Sigmoid colon (tissue), 7 donors: ENCODE measurements at places on chromosomes 5 and 9. TPM values are rescaled to one million over a fixed set of nuclear protein-coding genes. Genes with fewer than 3 reads are reported as not detected.

GRCh38 chr5:59766427-59767210 lies 126.9 kb downstream of the PDE4D start:
- H3K27ac ChIP-seq: peak overlapping the region; percentile 85
- no peaks in the 10 kb centered on the region for H3K36me3 ChIP-seq
- H3K4me1 ChIP-seq: no peaks in the 10 kb centered on the region
- DNase-seq: peak; percentile 85
- H3K4me3 ChIP-seq: peak overlapping the region; percentile 60

GRCh38 chr5:33781286-33781685 lies 110.5 kb downstream of the ADAMTS12 start:
- DNase-seq: peak; percentile 64
- H3K4me3 ChIP-seq: no peak overlapping the region
- no peaks in the 10 kb centered on the region for H3K27me3 ChIP-seq
- H3K4me1 ChIP-seq: no peaks in the 10 kb centered on the region
- H3K36me3 ChIP-seq: no peaks in the 10 kb centered on the region
- no peak overlapping the region for H3K27ac ChIP-seq

- peak overlapping the region; percentile 95 for H3K27ac ChIP-seq
- no peaks in the 10 kb centered on the region for H3K36me3 ChIP-seq
- no peaks in the 10 kb centered on the region for H3K4me1 ChIP-seq
- H3K27me3 ChIP-seq: no peaks in the 10 kb centered on the region
- no peak for DNase-seq
Measured at GRCh38 chr9:99905833-99906402, 536 bp upstream of the STX17 start.

The INSL4 gene
- total RNA-seq: not detected

The BSPRY gene
- total RNA-seq: 0.36 TPM

- peak; percentile 62 for DNase-seq
- no peaks in the 10 kb centered on the region for H3K27me3 ChIP-seq
- peaks cover 5% of the 10 kb centered on the region for H3K36me3 ChIP-seq
- H3K4me3 ChIP-seq: no peak overlapping the region
- peaks cover 34% of the 10 kb centered on the region for H3K4me1 ChIP-seq
Measured at GRCh38 chr9:95107976-95108375, 209.5 kb downstream of the FANCC start.

The MLANA gene
- total RNA-seq: not detected

GRCh38 chr5:17169507-17169906 lies 47.9 kb upstream of the BASP1 start:
- no peak for DNase-seq
- no peak overlapping the region for H3K27ac ChIP-seq
- H3K36me3 ChIP-seq: no peaks in the 10 kb centered on the region
- H3K4me3 ChIP-seq: no peak overlapping the region
- H3K4me1 ChIP-seq: no peaks in the 10 kb centered on the region

DNA sequence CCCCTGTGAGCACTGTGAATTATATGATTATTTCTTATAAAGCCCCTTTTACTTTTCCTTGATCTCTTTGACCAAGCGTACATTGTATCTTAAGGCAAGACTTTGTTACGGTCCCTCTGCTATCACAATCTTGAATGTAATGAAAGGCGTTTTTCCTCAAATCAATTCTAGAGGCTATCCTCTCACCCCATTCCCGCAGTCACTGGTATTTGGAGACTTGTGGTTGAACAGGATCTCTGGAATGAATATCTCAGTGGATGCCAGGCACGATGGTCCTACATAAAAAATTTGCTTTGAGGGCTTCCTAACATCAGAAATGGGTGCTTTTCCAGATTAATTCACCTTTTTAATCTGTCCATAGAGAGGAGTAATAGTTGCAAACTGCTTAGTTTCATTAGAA lies 151.4 kb upstream of the PAPPA start:
- no peak for DNase-seq
- no peaks in the 10 kb centered on the region for H3K36me3 ChIP-seq

GRCh38 chr9:127122176-127123063 lies at the start of gene ANGPTL2:
ANGPTL2 (minus strand) TSS chr9:127122635; CDS start chr9:127108731, 13,904 bp downstream.
- H3K36me3 ChIP-seq: peaks cover 4% of the 10 kb centered on the region
- H3K4me1 ChIP-seq: peaks cover 66% of the 10 kb centered on the region
- H3K4me3 ChIP-seq: peak within 1 kb of the TSS; percentile 80

GRCh38 chr5:67287510-67288268 lies 91.1 kb upstream of the CD180 start:
- H3K27me3 ChIP-seq: no peaks in the 10 kb centered on the region
- H3K4me1 ChIP-seq: peaks cover 59% of the 10 kb centered on the region
- H3K27ac ChIP-seq: peak overlapping the region; percentile 25
- no peak for DNase-seq

The COL5A1 gene
- 36.0 TPM for total RNA-seq

The FBP1 gene
- 2.2 TPM for total RNA-seq

The NOXA1 gene
- total RNA-seq: 3.3 TPM

DNA sequence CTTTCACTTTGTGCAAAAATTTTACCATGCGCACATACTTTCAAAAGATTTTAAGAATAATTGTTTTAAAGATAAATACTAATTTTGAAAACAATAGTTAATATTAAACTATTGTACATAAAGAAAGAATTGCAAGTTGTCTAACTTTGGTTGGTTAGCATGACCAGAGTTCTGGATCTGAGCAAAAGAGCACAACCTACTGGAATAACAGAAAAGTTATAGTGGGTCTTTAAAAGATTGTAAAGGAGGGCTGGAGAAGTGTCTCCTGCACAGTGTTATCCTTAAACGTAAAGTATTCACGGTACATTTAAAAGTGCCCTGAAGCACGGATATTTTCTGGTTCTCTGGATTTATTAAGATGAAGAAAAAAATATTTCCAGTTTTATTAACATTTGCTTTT lies 70.6 kb downstream of the GLIS3 start:
- DNase-seq: no peak
- no peaks in the 10 kb centered on the region for H3K36me3 ChIP-seq
- no peaks in the 10 kb centered on the region for H3K27me3 ChIP-seq
- H3K27ac ChIP-seq: no peak overlapping the region
- H3K4me3 ChIP-seq: no peak overlapping the region

DNA sequence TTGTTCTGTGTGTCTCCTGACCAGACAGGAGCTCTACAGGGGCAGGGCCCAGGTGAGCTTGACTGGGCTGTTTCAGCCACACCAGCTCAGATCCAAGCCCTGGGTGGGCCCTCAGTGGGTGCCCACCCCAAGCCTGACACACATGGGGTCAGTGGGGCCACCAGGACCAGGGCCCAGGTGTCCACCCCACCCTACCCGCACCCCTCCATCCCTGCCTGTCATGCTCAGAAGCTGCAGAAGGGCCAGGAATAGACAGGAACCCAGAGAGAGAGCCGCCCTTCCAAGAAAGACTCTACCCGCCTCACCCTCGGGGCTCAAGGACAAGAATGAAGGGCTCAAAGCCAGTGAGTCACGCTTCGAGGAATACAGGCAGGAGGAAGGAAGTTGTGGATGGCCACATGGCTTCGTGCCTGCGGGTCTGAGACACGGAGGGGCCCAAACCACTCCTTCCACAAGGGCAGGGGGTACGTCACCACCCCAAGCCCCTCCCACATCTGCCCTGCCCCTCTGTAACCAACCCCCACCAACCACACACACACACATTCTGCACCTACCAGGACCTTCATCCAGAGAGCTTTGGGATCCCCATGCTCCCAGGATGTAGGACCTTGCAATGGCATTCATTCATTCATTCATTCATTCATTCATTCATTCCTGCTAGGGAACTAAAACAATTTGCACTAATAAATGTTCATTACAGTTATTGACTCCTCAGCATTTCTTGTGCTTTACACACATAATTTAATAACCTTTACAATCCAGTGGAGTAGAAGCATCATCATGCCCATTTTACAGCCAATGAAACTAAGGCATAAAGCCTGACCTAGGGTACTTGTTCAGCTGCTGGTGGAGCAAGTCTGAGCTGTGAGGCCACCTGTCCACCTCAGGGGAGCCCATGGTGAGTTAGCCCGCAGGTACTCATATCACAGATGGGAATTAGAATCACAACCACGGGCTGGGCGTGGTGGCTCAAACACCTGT lies 55.9 kb upstream of the STXBP1 start:
- H3K36me3 ChIP-seq: no peaks in the 10 kb centered on the region
- DNase-seq: peak; percentile 89
- no peaks in the 10 kb centered on the region for H3K27me3 ChIP-seq
- H3K4me3 ChIP-seq: no peak overlapping the region
- H3K27ac ChIP-seq: peak overlapping the region; percentile 75

DNA sequence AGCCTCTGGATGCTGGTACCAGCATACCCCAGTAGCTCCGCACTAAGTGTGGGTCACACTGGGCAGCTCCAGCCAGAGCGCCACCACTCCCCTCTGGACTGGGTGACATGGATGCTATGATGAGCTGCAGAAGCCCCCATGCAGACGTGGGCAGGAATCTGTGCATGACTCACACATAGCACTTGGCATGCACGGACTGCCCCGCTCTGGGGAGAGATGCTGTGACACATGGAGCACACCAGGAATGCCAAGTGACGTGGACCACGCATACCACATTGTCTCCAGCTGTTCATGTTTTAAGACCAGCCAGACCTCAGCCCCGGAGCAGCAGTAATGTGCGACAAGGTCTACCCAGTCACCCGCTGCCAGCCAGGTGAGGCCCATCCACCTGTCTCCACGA lies 64.1 kb downstream of the SEMA4D start:
- no peak overlapping the region for H3K27ac ChIP-seq
- H3K4me1 ChIP-seq: no peaks in the 10 kb centered on the region
- no peak overlapping the region for H3K4me3 ChIP-seq
- H3K27me3 ChIP-seq: no peaks in the 10 kb centered on the region

DNA sequence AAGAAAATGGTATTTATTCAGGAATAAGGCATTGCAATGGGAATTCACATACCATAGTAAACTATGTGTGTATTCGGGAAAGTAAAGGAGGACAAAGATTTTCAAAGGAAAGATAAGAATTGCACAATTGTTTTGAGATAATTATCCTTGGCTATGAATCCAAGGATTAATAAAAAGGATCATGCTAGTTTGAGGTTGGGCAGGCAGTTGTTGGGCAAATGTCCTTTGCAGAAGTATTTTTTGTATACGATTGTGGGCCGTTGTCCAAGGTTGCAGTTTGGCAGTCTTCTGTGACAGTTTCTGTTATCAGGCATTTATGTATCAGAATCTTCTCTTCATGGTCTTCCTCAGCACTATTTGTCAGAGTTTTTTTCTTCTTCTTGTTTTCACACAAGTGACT lies 10.6 kb upstream of the UBAP2 start:
- no peak overlapping the region for H3K4me3 ChIP-seq
- no peaks in the 10 kb centered on the region for H3K4me1 ChIP-seq
- no peaks in the 10 kb centered on the region for H3K27me3 ChIP-seq
- H3K36me3 ChIP-seq: no peaks in the 10 kb centered on the region
- DNase-seq: peak; percentile 9

- H3K27ac ChIP-seq: no peak overlapping the region
- H3K4me1 ChIP-seq: peaks cover 2% of the 10 kb centered on the region
- no peaks in the 10 kb centered on the region for H3K27me3 ChIP-seq
- H3K36me3 ChIP-seq: no peaks in the 10 kb centered on the region
- no peak for DNase-seq
- no peak overlapping the region for H3K4me3 ChIP-seq
Measured at GRCh38 chr5:172163346-172163745, 24.7 kb downstream of the STK10 start.

- peaks cover 29% of the 10 kb centered on the region for H3K4me1 ChIP-seq
- no peaks in the 10 kb centered on the region for H3K36me3 ChIP-seq
- H3K27me3 ChIP-seq: no peaks in the 10 kb centered on the region
- no peak overlapping the region for H3K4me3 ChIP-seq
- no peak overlapping the region for H3K27ac ChIP-seq
- no peak for DNase-seq
Measured at GRCh38 chr9:106960258-106960657, 97.3 kb downstream of the ZNF462 start.

DNA sequence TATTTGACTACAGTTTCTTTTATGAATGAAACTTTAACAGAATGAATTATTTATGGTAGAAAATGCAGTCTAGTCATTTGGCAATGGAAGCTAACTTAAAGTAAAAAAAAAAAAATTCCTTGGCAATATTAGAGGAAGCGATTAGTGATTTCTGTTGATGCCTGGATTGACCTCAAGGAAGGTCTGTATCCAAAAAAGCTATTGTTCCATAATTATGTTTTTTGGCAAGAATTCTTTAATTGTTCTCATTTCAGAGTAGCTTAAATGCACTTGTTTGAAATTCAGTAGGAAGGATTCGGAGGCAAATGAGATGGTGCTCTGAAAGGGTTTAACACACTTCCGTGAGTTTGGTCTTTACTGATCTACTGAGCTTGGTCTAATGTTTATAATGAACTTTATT lies 61.8 kb downstream of the ITGA1 start:
- DNase-seq: no peak
- peak overlapping the region; percentile 16 for H3K27ac ChIP-seq
- H3K4me1 ChIP-seq: peaks cover 46% of the 10 kb centered on the region
- H3K36me3 ChIP-seq: no peaks in the 10 kb centered on the region

The TCERG1 gene
- 60.3 TPM for total RNA-seq

The CXXC5 gene
- 17.1 TPM for total RNA-seq

DNA sequence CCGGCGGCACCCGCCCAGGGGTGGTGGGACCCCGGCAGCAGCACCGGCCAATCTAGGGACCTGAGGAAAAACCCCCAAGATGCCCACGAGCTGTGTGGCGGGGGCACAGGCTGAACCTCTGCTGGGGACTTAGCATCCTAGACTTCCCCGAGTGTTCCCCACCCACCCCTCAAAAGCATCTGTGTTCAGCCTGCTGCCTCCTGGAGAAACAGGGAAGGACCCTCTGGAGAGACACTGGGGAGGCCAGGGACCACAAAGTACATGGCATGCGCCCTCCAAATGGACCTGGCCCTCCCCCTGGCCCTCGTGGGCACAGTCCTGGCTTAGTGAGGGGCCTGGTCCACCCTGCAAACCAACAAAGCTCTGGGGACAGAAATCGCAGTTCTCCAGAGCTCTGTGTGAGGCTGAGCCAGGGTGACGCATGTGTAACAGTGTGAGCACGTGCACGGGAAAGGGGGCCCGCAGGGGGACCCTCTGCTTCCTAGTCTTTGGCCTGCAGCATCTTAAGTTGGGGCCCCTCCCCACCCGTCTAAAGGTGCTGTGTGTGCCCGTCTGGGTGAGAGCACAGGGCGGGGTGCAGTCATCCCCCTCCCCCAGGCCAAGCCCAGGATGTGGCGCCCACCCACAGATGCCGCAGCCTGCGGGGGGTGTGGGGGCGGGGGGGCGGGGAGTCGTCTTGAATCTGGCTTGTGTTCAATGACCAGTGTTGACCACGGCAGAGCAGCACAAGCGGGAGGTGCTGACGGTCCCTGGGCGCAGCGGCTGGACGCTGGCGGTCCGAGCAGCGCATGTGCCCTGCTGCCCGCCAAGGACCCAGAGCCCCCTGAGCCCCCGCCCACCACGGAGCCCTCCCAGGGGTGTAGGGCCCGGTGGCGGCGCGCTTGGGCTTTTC lies 672 bp upstream of the KCNT1 start:
- DNase-seq: no peak
- H3K4me3 ChIP-seq: no peak overlapping the region

DNA sequence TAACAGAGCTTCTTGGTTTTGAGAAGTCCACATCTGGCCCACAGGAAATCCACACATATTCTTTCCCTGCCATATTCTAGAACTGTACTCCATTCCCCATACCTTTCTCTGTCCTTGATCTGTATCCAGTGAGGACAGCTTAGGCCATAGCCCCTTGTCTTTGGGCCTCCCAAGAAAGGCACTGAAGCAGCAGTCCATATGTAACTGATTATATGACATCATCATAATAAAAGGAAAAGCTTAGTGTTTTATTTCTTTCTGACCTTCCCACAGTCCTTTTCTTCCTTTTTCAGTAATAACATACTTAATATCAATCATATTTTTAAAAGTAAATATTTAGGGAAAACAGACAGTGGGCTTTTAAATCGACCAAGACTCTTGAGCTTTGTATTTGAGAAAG lies 222.0 kb downstream of the EDIL3 start:
- H3K27ac ChIP-seq: no peak overlapping the region
- no peaks in the 10 kb centered on the region for H3K4me1 ChIP-seq
- H3K27me3 ChIP-seq: no peaks in the 10 kb centered on the region
- no peaks in the 10 kb centered on the region for H3K36me3 ChIP-seq
- no peak overlapping the region for H3K4me3 ChIP-seq
